ENCODE measurements at places on chromosomes 7 and 10.

DNA sequence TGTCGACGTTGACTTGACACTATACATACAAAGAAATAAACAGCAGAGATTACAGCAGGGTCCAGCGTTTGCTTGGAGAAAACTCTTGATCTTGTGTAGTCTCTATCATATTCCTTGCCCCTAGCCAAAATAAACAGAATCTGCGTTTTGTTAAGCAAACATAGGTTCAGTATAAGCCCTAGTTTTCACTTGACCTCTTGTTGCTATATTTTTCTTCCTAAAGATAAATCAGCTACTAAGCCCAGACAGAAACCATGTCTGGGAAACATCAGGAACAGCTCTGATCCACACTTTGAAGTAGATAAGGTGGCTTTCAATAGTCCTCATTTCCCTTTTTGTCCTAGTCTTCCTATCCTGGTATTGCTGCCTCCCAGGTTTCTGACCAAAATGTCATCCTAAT, 328.2 kb upstream of the MAGI2 start:
- DNase-seq = no peak

- no peak for DNase-seq
Observed at GRCh38 chr10:56522166-56522565, 161.1 kb upstream of the ZWINT start.

- DNase-seq = no peak
Observed at GRCh38 chr7:147510923-147511322, 1079.6 kb upstream of the C7orf33 start.

GRCh38 chr7:124649397-124650014, 116.1 kb downstream of the GPR37 start:
- DNase-seq = no peak

- no peak for DNase-seq
Observed at GRCh38 chr7:16309129-16309528, 112.2 kb downstream of the CRPPA start.

DNA sequence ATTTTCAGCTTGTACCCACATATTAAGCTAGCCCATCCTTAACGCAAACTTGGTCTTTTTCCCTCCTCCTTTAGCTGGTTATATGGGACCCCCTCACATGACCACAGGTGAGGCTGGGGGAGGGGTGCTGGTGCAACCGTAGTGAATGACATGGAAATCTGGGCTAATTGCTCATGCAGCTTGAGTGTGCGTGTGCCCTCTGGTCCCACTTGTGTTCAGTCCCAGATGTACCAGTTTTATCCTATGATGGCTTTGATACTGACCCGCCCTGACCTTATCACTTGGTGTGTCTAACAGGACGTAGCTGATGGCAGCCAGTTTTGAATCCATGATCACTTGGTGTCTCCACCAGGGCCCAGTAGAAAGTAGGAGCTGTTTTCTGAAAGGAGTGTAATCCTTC, 5.1 kb upstream of the ZC3HAV1 start:
- no peak for DNase-seq

DNA sequence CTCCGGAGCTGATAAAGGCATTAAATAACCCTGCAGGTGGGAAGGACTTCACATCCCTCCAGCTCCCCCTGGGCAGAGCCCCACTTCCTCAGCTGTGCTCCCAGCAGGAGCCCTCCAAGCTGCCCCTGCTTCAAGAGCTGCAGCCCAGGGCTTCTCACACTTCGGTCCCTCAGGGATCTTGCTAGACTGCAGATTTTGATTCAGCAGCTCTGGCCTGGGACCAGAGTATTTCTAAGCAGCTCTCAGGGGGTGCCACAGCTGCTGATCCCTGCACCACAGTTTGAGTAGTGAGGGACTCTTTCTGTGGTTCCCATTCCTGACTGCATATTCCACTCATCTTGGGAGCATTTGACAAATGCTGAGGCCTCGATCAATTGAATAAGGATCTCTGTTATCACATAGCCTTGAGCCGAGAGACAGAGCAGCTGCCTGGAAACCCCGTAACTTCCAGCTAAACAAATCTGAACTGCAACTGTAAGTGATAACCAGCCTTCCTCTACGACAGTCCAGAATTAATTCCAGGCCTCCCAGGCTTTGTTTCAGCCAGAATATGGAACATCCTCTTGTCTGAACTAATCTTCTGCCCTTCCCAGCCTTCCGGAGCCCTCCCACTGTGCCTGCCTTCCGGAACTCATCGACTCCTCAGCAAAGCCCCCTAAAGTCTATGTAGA, 161.4 kb downstream of the CCDC3 start:
- DNase-seq = no peak

Data from activated gamma-delta T cell treated with anti-CD3 and anti-CD28 coated beads, Interleukin-2, amount 50 U/mL, for 16 hours (primary cell).